Progenitor cell of endocrine pancreas (in vitro differentiated cells): ENCODE measurements at places on chromosomes 3 and 15. TPM values are rescaled to one million over a fixed set of nuclear protein-coding genes. Genes with fewer than 3 reads are reported as not detected.

KNSTRN gene
- 44.8 and 46.2 TPM in 2 replicates for total RNA-seq

CIDEC gene
- not detected in 2 replicates for total RNA-seq

C15orf39 gene
- 80.0 and 83.4 TPM in 2 replicates for total RNA-seq

GOLGA6L10 gene
- total RNA-seq, result 8.7 and 9.5 TPM in 2 replicates

SYNPR gene
- 13.2 and 13.3 TPM in 2 replicates for total RNA-seq

GPR171 gene
- total RNA-seq, result not detected in 2 replicates

PLSCR2 gene
- total RNA-seq, result 0.44 TPM in 1 of 2 replicates, not detected in the other

DUSP7 gene
- total RNA-seq, result 10.1 and 10.3 TPM in 2 replicates

BRK1 gene
- 117 and 123 TPM in 2 replicates for total RNA-seq

VIPR1 gene
- 5.8 and 6.8 TPM in 2 replicates for total RNA-seq

A4GNT gene
- 3.1 and 3.4 TPM in 2 replicates for total RNA-seq

CKMT1A gene
- total RNA-seq, result 4.0 TPM in 2 replicates

RLBP1 gene
- not detected in 2 replicates for total RNA-seq

SLC12A1 gene
- 0.16 TPM in 1 of 2 replicates, not detected in the other for total RNA-seq

CLDN16 gene
- 0.31 TPM in 2 replicates for total RNA-seq

DLL4 gene
- 6.2 and 6.5 TPM in 2 replicates for total RNA-seq

CADM2 gene
- total RNA-seq, result 4.4 and 5.8 TPM in 2 replicates

AHSG gene
- 0.19 and 0.27 TPM in 2 replicates for total RNA-seq

SLC9C1 gene
- total RNA-seq, result 1.5 and 2.3 TPM in 2 replicates

ITGA11 gene
- not detected in 2 replicates for total RNA-seq

GPR156 gene
- total RNA-seq, result 0.41 and 0.89 TPM in 2 replicates

WDR93 gene
- 0.91 and 1.3 TPM in 2 replicates for total RNA-seq

MAP3K13 gene
- total RNA-seq, result 29.6 and 31.0 TPM in 2 replicates

TGM5 gene
- total RNA-seq, result not detected in 2 replicates

CCR8 gene
- total RNA-seq, result not detected in 2 replicates

FOXP1 gene
- total RNA-seq, result 242 and 252 TPM in 2 replicates

CAV3 gene
- total RNA-seq, result not detected in 2 replicates

SERINC4 gene
- total RNA-seq, result 0.33 and 0.36 TPM in 2 replicates

SNTN gene
- 0.26 TPM in 1 of 2 replicates, not detected in the other for total RNA-seq

OSBPL10 gene
- total RNA-seq, result 23.9 and 25.2 TPM in 2 replicates

FES gene
- 13.8 and 16.2 TPM in 2 replicates for total RNA-seq

THPO gene
- total RNA-seq, result 6.2 and 7.1 TPM in 2 replicates

CCK gene
- 1.1 and 1.6 TPM in 2 replicates for total RNA-seq

LMCD1 gene
- total RNA-seq, result 24.3 and 26.1 TPM in 2 replicates

FRMD5 gene
- total RNA-seq, result 7.8 and 9.5 TPM in 2 replicates

SPRED1 gene
- 21.3 and 22.9 TPM in 2 replicates for total RNA-seq

UMPS gene
- total RNA-seq, result 49.0 and 50.3 TPM in 2 replicates

FHIT gene
- total RNA-seq, result 16.1 and 18.4 TPM in 2 replicates

MAGI1 gene
- total RNA-seq, result 142 and 150 TPM in 2 replicates

TLNRD1 gene
- total RNA-seq, result 14.9 and 15.7 TPM in 2 replicates

CFAP100 gene
- total RNA-seq, result 0.79 and 1.00 TPM in 2 replicates

GOLGA6B gene
- not detected in 2 replicates for total RNA-seq

CACNA2D2 gene
- 5.5 and 6.9 TPM in 2 replicates for total RNA-seq

ARPIN gene
- total RNA-seq, result 19.6 and 20.4 TPM in 2 replicates

MME gene
- total RNA-seq, result 0.93 TPM in 2 replicates
